OCI-M1 (cell line): ENCODE measurements at places on chromosomes 12 and 14.

DNA sequence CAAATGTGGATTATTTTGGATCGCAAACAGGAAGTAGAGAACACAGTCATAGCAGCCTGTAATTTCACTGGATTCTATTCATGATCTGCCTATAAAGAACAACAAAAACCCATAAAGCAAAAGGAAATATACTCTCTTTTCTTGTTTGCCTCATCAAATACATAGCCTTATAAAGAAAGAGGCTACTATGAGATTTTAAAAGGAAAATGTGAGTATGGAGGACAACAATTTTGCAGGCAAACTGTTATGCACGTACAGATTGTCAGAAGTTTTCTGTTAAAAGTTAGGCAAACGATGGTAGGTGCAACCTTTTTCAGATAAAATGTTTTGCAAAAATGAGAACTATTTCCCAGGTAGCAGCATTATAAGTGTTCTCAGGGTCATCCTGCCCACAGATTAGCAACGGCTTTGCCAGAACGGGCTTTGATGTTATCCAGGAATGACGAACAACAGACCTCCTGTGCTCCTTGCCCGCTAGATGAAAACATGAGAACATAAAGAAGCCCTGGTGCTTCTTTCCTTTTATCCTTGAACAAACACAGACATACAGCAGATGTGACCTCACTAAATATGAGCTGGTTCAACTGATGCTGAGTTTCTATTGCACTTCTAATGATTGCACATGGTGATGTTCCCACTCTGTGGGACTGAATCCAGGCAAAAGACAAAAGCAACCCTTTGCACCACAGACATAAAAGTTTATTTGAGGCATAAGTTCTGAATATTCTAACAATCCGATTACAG lies 88.1 kb downstream of the ITPR2 start:
- DNase-seq: no peak

- peak; percentile 77 for DNase-seq
These were observed 170.2 kb downstream of the BCAT1 start for GRCh38 chr12:24778486-24779304.

DNA sequence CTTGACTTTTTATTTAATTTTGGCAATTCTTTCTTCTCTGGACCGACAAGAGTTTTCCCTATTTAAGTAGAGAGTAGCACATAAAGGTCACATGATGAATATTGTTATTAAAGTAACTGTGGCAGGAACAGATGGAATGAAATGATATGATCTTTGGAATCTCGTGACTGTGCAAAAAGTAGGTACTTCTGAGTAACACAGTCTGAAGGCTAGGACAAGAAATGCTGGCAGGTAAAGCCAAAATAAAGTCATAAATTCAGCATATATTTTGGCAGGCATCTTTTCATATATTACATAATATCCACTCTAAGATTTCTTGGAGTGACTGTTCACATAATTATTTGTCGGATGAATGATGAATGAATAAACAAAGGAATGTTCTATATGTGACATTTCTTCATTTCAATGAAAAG lies 121.4 kb downstream of the EFCAB11 start:
- no peak for DNase-seq

GRCh38 chr14:50560931-50561285 lies 963 bp downstream of the ATL1 start:
- DNase-seq: no peak

GRCh38 chr12:69475237-69475975 lies 5.2 kb downstream of the FRS2 start:
- no peak for DNase-seq

GRCh38 chr12:108955225-108955835 lies 65.5 kb downstream of the SVOP start:
- DNase-seq: no peak

DNA sequence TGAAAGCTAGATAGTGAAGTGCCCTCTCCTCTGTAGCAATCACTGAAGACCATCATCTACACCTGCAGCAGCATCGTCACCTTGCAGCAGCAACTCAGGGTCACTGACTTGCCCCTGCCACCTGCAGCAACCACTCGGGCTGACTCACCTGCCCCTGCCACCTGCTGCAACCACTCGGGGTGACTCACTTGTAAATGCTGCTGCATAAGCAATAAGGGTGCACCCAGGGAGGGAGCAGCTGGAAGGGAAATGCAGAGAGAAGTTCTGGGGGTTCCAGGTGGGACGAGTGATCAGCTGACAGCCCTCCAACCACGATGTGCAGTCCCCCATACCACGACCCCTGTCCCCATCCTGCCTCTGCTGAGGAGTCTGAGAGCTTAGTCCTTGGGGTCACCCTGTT lies 357.1 kb upstream of the SFSWAP start:
- no peak for DNase-seq

DNA sequence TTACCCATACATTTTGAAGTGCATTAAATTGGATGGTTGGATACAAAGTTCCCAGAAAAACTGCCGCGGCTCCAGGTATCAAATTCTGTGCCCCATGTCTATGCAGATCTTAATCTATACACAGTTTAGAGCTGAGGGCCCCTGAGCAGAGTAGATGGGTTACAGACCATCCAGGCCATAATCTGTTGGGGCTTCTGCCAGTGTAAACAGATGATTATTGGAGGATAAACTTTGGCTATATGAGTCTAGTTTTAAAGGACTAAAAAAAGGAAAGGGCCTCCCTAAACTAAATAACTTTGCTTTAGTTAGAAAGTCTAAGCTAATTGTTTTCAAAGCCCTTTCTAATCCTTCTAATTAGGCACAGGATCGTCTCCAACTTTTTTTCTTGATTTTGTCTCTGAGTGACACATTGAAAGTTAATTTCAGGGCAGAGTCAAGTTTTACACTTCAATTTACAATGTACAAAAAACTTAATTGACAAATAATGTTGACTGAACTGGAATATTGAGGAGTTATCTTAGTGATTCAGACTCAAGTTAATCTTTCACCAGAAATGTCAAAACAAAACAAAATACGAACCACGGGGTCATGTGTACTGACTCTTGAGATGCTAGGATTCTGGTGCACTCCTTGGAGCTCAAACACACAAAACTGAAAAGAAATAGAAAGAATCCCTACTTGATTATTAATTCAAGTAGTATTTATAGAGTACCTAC lies 133.9 kb upstream of the SCAF11 start:
- DNase-seq: no peak

GRCh38 chr14:51867741-51868140 lies 7.3 kb downstream of the GNG2 start:
- DNase-seq: no peak

- no peak for DNase-seq
These were observed 759.8 kb upstream of the MDGA2 start for GRCh38 chr14:48435221-48435620.

DNA sequence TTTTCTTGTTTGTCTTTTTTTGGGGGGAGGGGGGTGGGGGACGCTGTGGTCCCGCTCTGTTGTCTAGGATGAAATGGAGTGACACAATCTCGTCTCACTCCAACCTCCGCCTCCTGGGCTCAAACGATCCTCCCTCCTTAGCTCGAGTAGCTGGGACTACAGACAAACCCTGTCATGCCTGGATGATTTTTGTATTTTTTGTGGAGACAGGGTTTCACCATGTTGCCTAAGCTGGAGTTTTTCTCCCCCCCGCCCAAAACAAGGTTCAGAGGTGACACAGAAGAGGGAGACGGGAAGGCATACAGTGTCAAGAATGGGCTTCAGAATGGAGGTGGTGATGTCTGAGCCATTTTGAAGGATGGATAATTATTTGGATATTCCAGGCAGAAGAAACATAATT lies 116.9 kb upstream of the ATF1 start:
- no peak for DNase-seq

DNA sequence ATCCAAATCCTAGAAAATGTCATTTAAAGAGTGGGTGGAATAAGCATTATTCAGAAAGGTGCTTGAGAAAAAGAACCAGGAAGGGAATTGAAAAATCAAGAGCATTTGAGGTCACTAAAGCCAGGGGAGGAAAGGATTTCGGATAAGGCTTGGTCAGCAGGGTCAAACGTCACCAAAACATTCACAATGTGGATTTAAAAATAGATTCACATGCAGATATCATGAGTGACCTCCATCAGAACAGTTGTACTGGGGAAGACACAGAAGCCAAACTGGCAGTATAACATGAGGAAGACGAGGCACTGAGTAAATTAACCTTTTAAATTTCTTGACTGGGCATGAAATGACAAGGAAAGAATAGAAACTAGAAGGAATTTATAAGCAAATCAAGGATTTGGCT lies 175.1 kb upstream of the CCDC196 start:
- no peak for DNase-seq

DNA sequence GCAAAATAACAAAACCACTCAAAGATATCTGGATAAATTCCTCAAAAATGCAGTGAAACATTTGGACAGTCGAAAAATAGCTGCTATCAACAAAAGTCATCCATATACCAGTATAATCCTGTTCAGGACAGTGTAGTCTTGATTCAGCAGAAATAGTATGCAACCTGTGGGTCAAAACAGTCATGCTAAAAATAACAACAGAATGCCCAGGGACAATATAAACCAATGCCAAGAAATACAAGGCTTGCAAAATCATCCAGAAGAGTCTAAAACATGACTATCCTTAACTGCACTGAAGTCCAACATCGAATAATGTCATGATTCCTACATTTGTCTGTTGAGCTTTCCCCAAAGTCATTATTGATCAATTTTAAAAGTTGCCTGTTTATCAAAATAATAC lies 425.9 kb downstream of the FSCB start:
- DNase-seq: no peak

GRCh38 chr12:89787763-89788162 lies 79.1 kb upstream of the ATP2B1 start:
- no peak for DNase-seq

- DNase-seq: no peak
These were observed 52.0 kb downstream of the HELB start for GRCh38 chr12:66354291-66354690.
